ENCODE measurements at places on chromosomes 3 and 15.

GRCh38 chr3:149900322-149900721 lies 70.4 kb downstream of the PFN2 start:
- no peak for DNase-seq

- DNase-seq, result no peak
These were observed 31.9 kb upstream of the ATP13A3 start for GRCh38 chr3:194518652-194519051.

- no peak for DNase-seq
These were observed 360.0 kb upstream of the PROK2 start for GRCh38 chr3:72144773-72145505.

- DNase-seq, result no peak
These were observed 102.0 kb upstream of the IGF1R start for GRCh38 chr15:98546329-98546728.

GRCh38 chr3:129973853-129974563 lies 512 bp upstream of the TRH start:
- DNase-seq, result no peak

- DNase-seq, result no peak
These were observed 15.8 kb upstream of the GRM2 start for GRCh38 chr3:51691021-51691420.

DNA sequence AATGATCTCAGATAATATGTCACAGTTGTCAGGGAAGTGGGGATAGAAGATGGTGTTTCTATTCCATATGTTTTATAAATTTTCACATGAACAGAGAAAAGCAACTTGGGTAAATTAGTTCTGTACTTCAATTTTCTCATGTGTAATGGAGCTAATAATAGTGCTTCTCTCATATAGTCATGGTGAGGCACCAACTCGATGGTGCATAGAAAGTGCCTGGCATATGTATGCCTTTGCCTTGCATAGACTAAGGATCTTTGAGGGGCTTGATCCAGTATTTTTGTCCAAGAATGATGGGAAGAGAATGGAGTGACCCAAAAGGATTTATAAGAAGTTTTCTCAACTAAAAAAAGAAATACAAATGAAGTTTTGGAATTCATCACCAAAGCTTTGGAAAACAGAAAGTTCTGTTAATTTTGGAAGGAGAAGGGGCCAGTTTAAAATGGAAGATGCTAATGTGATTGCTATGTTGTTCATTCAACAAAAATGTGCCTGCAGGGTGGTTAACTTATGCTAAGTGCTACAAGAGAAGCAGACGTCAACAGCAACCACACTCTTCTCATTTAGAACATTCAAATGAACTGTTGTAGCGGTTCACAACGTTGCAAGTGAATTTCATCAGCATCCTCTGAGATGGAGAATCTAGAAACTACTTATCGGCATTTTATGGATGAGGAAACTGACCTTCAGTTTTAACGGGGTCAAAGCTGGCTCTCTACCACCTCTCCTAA lies 86.1 kb downstream of the RTP4 start:
- no peak for DNase-seq

DNA sequence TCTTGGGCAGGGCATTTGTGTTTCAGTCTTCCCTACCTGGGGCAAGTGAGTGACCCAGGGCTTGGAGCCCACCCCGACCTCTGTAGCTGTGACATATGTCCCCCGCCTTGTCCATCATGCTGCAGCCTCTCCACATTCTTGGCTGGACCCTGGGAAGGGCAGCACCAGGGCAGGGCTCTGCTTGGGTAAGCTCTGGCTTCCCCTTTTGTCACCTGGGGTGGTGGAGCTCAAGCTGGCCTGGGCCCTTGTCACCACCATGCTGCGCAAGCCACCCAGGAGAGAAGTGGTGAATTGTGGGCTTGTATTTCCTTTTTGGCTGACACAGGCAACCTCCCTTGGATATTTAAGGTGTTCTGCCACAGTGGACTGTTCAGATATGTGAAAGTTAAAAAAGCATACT lies 29.3 kb downstream of the SPSB4 start:
- DNase-seq, result no peak

GRCh38 chr3:22269831-22270230 lies 518.8 kb upstream of the ZNF385D start:
- no peak for DNase-seq

GRCh38 chr3:72614394-72615074 lies 233.7 kb downstream of the SHQ1 start:
- no peak for DNase-seq
